Activated naive CD4-positive, alpha-beta T cell treated with Interleukin-2 at 50 U/mL for 16 hours (primary cell): ENCODE measurements at places on chromosomes 1 and 21.

- no peak for DNase-seq
Measured at GRCh38 chr1:25245809-25246599, 1.2 kb downstream of the RSRP1 start.

- no peak for DNase-seq
Measured at GRCh38 chr1:51488372-51489050, 30.6 kb downstream of the EPS15 start.

GRCh38 chr21:42409366-42409765 is 5.7 kb downstream of the UBASH3A start:
- no peak for DNase-seq

DNA sequence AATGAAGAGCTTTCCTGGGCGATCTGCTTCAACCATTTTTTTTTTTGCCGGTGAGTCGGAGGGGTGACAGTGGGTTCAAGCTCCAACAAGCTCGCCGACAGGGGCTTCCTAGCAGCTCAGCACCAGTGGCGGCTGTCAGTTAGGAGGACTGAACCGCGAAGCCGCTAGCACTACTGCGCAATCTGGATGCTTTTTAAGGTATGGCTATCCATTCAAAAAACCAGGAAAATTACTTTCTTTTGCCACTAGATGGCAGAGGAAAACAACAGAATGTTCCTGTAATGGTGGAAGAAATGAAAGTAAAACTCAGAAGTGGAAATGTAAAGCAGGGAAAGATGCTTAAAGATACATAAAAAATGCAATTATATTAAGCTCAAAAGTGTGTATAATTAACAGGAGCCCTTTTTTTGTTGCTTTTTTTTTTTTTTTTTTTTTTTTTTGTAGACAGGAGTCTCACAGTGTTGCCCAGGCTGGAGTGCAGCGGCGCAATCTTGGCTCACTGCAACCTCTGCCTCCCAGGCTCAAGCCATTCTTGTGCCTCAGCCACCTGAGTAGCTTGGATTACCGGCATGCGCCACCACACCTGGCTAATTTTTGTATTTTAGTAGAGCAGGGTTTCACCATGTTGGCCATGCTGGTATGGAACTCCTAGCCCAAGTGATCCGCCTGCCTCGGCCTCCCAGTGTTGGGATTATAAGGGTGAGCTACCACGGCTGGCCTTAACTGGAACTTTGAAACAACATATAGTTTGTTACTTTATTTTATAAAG is 8.5 kb downstream of the KYAT3 start:
- no peak for DNase-seq

GRCh38 chr1:89657886-89658285 is 25.0 kb downstream of the LRRC8C start:
- DNase-seq: no peak

DNA sequence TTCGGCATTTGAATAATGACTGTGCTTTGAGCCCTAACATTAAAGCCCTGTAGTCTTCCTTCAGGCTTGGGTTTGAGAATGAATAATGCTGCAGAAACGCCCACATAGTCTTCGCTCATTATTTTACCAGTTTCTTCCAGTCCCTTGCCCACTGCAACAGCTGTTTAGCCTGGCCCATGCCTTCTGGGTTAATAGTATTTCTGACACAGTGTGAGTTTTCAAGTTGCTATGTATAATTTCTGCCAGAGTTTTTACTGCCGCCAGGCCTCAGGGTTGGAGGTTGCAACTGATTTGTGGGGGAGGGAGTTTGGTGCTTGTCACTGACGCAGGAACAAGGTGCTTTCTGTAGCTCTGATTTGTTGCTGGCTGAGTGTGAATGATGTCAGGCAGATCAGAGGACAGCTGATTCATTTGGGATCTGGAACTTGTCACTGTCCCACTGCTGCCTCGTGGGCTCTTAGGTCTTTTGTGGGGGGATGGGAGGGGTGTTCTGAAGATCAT is 109.8 kb downstream of the MAST2 start:
- DNase-seq: no peak

DNA sequence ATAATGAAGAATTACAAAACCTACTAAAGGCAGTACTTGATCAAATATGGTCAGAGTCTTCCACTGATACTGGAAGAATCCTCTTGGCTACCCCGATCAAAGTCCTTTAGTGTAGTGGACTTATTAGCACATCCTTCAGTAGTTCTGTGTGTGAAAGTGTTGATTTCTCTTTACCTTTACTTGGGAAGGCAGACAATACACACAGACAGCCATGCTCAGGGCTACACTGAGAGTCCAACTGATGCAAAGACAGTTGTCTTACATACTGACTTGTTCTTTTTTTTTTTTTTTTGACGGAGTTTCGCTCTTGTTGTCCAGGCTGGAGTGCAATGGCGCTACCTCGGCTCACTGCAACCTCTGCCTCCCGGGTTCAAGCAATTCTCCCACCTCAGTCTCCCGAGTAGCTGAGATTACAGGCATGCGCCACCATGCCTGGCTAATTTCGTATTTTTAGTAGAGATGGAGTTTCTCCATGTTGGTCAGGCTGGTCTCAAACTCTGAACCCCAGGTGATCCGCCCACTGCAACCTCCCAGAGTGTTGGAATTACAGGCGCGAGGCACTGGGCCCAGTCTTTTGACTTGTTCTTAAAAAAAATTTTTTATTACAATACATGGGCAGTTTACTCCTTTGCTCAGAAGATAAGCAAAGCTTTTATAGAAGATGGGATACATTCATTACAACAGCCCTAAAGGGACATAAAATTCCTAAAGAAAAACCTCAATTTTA is 3.5 kb upstream of the PTTG1IP start:
- no peak for DNase-seq

DNA sequence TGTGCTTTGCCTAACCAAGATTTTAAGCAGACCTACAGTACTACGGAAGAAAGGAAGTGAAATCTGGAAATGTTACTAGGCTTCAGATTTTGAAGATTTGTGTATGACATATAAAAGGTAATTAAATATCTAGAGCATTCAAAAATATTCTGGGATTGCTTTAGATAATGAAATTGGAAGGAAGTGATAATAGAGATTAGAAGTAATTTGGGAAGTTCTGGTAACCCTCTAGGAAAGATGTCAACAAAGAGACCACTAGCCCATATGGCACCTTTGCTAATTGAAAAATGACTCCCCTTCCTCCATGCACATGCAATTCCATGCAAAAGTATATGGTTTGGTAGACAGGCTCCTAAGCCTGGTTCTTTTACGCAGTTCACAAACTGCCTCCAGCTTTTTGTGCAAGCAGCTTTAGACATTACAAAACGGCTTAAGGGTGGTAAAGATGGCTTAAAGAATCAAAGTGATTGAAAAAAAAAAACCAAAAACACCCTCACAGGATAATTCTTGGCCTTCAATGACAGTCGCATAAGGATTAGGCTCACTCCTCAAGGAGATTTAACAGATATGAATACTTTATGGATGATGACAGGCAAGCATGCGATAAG is 81.8 kb downstream of the LRRC7 start:
- DNase-seq: no peak
